Stimulated activated CD8-positive, alpha-beta memory T cell treated with anti-CD3 and anti-CD28 coated beads, Interleukin-2, amount 100 ng/mL, for 1 hour (primary cell): ENCODE measurements at places on chromosomes 3 and 15.

DNA sequence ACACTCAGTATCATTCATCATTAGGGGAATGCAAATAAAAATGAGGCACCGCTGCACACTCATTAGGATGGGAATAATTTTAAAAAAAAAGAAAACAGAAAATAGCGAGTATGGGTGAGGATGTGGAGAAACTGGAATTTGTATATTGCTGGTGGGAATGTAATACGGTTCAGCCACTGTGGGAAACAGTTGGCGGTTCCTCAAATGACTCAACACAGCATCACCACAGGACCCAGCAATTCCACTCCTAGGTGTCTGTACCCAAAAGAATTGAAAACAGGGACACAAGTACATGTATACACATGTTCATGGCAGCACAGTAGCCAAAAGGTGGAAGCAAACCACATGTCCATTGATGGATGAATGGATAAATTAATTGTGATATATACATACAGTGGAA, 35.2 kb upstream of the RFTN1 start:
- no peak for DNase-seq

GRCh38 chr3:197001972-197002700, 27.5 kb downstream of the MELTF start:
- DNase-seq, result no peak

DNA sequence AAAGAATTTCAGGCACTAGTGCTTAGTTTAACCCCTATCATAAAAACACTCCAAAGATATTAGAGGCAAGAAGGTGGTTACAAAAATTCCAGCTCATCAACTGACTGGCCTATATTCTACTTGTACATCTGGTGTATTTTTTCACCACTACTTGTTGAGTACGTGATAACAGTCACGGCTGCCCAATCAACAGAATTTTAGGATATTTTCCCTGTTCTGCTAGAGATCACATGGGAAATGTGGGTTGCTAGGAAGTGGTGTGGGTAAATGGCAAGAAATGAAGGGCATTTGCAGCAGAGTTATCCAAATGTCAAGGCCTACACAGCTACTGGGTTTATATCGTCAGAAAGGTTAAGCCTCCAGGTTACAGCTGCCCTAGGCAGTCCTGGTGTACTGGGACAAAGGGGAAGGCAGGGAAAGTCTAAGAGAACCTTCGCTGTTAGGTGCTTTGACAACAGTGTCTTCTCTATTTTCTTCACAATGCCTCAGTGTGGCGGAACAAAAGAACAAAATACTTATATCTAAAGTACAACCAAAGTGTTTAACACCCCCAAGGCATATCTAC, 81.9 kb downstream of the FMN1 start:
- no peak for DNase-seq

GRCh38 chr3:176431991-176432390, 765.3 kb downstream of the TBL1XR1 start:
- DNase-seq, result no peak

GRCh38 chr3:164608554-164609276, 469.6 kb downstream of the SI start:
- DNase-seq, result no peak

- no peak for DNase-seq
Measured at GRCh38 chr3:49882166-49882565, 12.5 kb upstream of the CAMKV start.

DNA sequence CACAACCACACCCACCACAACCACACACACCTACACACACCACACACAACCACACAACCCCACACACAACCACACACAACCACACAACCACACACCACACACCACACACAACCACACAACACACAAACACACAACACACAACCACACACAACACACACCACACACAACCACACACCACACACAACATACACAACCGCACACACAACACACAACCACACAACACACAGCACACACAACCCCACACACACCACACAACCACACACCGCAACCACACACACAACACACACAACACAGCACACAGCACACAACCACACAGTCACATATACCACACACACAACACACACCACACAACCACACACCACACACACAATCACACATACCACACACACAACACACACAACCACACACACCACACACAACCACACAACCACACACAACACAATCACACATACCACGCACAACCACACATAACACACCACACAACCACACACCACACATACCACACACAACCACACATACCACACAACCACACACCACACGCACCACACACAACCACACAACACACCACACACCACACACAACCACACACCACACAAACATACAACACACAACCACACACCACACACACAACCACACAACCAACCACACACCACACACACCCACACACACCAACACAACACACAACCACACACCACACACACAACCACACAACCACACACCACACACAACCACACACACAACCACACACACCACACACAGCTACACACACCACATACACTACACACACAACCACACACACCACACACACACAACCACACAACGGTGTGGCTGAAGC, 23.7 kb downstream of the CPN2 start:
- DNase-seq, result no peak

- no peak for DNase-seq
Measured at GRCh38 chr3:32719335-32719734, 34.3 kb downstream of the CNOT10 start.

DNA sequence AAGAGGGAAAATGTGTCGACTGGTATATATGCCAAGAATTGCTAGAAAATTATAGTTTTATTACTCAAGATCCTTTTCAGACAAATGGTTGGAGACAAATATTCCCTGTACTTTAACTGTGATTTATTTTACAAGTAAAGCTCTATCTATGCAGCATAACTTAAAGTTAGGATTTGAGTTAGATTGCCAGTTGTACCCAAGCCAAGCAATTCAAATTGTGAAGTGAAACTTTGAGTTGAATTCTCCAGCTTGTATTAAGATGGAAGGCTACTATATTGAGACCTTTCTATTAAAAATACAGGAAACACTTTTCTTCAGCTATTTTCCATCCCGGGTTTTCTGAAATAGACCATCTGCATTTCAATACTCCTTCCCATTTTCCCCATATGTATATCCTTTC, 333.1 kb upstream of the RBMS3 start:
- DNase-seq, result no peak

DNA sequence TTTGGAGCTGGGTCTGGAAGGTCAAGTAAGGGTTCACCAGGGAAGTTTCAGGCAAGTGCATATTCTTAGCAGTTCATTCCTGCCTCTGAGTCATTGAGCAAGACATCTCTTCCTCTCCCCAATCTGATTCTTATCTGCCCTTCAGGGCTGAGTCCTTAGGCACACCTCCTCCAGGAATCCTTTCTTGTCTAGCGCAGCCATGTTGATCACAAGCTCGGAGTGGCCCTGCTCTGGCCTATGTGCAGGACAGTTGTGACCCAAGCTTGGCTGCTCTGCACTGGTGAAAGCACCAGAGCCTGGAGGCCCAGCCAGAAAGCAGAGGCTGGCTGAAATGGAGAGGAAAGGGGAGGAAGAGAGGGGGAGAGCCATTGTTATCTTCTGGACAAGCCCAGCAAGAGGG, 30.9 kb upstream of the MRPS22 start:
- DNase-seq, result no peak

GRCh38 chr3:37147666-37148065, 26.7 kb downstream of the LRRFIP2 start:
- DNase-seq, result no peak

GRCh38 chr3:66376568-66376967, 124.3 kb downstream of the LRIG1 start:
- DNase-seq, result no peak

GRCh38 chr3:60577601-60578000, 673.7 kb downstream of the FHIT start:
- DNase-seq, result no peak

DNA sequence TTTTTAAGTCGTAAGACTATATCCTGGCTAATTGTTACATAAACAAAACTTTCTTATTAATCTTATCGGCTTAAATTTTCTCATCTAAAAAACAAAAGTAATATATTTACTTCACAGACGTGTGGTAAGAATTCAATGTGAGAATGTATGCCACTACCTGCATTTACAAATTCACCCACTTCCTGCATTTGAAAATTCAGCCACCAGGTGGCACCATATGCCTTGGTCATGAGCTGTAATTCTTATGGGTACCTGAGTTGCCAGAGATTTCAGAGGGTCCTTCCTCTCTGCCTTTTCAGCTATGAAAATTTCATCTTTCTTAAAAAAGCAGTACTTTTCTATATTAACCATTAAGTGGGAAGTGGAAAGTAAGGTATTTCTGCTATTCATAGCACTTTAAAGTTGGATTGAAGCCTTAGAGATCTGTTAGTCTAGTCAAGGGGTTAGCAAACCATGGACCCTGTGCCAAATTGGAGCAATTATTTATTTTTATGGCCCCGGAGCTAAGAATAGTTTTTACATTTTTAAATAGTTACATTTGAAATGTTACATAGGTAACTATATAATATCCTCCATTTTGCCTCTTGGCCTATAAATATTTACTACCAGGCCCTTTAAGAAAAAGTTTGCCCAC, 127.8 kb downstream of the HCN4 start:
- DNase-seq, result peak; percentile 33

- DNase-seq, result no peak
Measured at GRCh38 chr3:124774327-124774718, 44.1 kb downstream of the UMPS start.

GRCh38 chr15:99158626-99159412, 53.9 kb downstream of the SYNM start:
- no peak for DNase-seq
